ENCODE measurements at places on chromosomes 5 and 9. TPM values are rescaled to one million over a fixed set of nuclear protein-coding genes. Genes with fewer than 3 reads are reported as not detected.

GRCh38 chr5:129249886-129250285 is 155.3 kb downstream of the ISOC1 start:
- H3K27ac ChIP-seq = no peak overlapping the region
- no peaks in the 10 kb centered on the region for H3K36me3 ChIP-seq
- H3K4me1 ChIP-seq = no peaks in the 10 kb centered on the region
- no peaks in the 10 kb centered on the region for H3K27me3 ChIP-seq

The ADAMTS13 gene
- 2.7 TPM for total RNA-seq

The PLAC8L1 gene
- total RNA-seq = 0.87 TPM

GRCh38 chr9:110329639-110330230 is 7.9 kb downstream of the TXNDC8 start:
- no peak overlapping the region for H3K27ac ChIP-seq
- H3K4me3 ChIP-seq = no peak overlapping the region
- no peaks in the 10 kb centered on the region for H3K4me1 ChIP-seq
- H3K36me3 ChIP-seq = no peaks in the 10 kb centered on the region
- H3K27me3 ChIP-seq = no peaks in the 10 kb centered on the region

- no peak for DNase-seq
- H3K27me3 ChIP-seq = no peaks in the 10 kb centered on the region
- peaks cover 48% of the 10 kb centered on the region for H3K4me1 ChIP-seq
- H3K27ac ChIP-seq = no peak overlapping the region
- H3K4me3 ChIP-seq = no peak overlapping the region
These were observed 198.4 kb upstream of the NR3C1 start for GRCh38 chr5:143601917-143602333.

DNA sequence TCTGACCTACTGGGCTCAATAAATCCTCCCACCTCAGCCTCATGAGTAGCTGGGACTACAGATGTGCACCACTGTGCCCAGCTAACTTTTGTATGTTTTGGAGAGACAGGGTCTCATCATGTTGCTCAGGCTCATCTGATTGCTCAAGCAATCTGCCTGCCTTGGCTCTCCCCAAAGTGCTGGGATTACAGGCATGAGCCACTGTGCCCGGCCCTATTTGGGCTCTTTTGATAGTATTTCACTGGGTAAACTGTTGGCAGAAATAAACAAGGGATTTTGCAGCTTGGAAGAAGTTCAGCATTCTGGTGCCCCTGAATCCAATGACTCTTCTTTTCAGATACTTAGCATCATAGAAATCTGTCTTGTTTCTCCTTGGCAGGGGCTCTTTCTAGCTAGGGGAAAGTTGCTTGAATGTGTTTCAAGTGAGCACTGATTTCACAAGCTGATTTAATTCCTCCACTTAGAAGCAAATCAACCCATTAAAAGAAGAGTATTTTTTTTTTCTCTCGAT is 146.8 kb downstream of the PAPPA start:
- H3K4me3 ChIP-seq = no peak overlapping the region
- no peak for DNase-seq
- no peak overlapping the region for H3K27ac ChIP-seq
- no peaks in the 10 kb centered on the region for H3K36me3 ChIP-seq
- no peaks in the 10 kb centered on the region for H3K27me3 ChIP-seq

GRCh38 chr5:56175021-56175420 is 58.1 kb downstream of the ANKRD55 start:
- H3K27ac ChIP-seq = no peak overlapping the region
- no peak overlapping the region for H3K4me3 ChIP-seq
- peaks cover 59% of the 10 kb centered on the region for H3K27me3 ChIP-seq
- DNase-seq = no peak
- H3K4me1 ChIP-seq = peaks cover 2% of the 10 kb centered on the region
- H3K36me3 ChIP-seq = no peaks in the 10 kb centered on the region

DNA sequence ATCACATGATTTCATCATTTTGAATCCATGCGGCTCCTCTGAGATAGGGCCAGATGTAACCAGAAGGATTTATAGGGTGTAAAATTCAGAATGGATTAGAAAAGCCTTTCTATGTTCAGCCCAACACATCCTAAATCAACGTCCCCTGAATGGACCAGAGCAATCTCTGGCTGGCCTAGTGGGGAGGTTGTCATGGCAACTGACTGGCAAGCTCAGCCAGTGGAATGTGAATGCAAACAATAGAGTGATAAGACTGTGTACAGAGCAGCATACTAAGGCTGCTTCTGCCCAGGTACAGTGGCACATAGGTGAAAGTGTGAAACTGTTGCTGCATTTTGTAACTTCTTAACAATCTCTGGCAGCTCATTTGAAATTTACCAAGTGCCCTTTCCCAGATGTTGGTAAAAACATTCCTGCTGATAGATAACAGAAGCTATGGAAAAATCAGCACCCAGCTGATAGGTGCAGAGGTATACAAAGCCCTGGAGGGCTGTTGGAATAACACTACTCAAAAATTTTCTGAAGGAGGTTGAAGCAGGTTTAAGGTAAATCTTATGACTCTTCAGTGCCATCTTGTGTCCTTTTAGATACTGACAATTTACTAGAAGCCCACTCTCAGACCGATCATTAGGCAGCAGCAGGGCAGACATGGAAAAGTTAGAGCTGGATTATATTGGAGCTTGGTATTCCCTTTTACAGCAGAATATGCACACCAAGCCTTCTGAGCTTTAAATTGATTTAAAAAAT is 267.2 kb downstream of the RAB3C start:
- H3K4me3 ChIP-seq = no peak overlapping the region
- peaks cover 35% of the 10 kb centered on the region for H3K27me3 ChIP-seq
- H3K36me3 ChIP-seq = no peaks in the 10 kb centered on the region
- H3K27ac ChIP-seq = no peak overlapping the region
- DNase-seq = no peak
- no peaks in the 10 kb centered on the region for H3K4me1 ChIP-seq

DNA sequence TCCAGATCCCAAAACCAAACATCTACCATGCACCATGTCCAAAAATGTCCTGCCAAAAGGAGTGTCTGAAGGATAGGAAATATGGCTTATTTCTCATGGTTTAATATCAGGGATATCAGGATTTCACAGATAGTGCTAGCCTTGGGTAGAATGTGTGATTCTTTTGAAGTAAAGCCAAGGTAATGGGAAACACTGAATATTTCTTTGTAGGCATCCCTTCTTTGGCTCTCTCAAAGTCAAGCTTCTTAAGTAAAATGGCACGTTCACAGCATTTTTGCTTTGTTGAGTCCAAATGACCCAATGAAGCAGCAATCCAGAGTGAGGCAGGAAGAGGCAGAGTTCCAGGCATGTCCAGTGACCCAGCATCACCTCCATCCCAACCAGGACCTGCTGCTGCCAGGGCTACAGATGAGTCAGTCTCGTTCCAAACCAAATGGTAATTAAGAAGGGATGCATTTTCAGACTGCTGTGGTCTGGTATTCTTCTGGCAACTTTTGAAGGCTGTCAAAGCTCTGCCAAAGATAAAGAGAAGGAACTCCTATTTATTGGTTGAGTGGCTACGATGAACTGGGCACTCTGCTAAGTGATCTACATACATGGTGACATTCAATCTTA is 678.8 kb upstream of the KLF4 start:
- no peaks in the 10 kb centered on the region for H3K36me3 ChIP-seq
- DNase-seq = no peak
- H3K4me3 ChIP-seq = no peak overlapping the region
- no peaks in the 10 kb centered on the region for H3K27me3 ChIP-seq
- no peak overlapping the region for H3K27ac ChIP-seq
- no peaks in the 10 kb centered on the region for H3K4me1 ChIP-seq

DNA sequence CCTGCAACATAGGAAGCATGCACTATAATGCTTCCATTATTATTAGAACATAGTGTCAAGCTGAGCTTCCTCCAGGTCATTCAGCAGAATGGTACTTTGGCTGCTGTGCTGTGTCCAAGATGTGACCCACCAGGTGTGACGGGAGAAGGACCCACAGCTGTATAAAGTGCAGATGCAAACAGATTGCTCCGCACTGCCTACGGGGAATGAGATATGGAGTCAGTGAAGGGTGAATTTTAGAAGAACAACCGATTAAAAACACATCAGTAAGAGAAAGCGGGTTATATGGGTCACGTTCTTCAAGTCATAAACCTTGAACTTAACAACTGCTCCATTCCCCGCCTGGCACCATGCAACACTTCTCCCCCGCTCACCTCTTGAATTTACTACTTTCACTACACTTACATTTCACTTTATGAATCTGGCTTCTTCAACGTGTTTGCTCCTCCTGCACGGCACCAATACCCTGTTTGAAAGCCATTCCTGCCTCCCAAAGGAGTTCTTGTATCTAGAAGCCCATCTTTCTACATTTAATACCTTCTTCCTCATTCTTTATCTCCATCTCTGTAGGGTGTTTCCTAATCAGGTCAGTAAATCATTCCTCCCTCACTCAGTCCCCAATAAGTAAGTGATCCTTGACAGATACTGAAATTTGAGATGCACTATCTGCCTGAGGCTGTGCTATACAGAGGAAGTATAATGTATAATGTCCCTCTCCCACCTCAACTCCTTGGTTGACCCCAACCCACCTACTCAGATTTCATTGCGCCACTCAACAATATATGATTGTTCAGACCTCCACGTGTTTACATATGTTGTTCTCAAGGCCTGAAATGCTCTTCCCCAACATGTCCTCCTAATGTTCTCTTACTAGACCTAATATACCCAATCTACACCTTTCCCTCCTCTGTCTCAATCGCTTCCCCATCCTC is 25.9 kb downstream of the BRINP1 start:
- H3K4me3 ChIP-seq = no peak overlapping the region
- H3K4me1 ChIP-seq = no peaks in the 10 kb centered on the region
- H3K27me3 ChIP-seq = no peaks in the 10 kb centered on the region

The FOXD4 gene
- 0.15 TPM for total RNA-seq

The PJA2 gene
- 54.2 TPM for total RNA-seq

The ELOVL7 gene
- 0.44 TPM for total RNA-seq

DNA sequence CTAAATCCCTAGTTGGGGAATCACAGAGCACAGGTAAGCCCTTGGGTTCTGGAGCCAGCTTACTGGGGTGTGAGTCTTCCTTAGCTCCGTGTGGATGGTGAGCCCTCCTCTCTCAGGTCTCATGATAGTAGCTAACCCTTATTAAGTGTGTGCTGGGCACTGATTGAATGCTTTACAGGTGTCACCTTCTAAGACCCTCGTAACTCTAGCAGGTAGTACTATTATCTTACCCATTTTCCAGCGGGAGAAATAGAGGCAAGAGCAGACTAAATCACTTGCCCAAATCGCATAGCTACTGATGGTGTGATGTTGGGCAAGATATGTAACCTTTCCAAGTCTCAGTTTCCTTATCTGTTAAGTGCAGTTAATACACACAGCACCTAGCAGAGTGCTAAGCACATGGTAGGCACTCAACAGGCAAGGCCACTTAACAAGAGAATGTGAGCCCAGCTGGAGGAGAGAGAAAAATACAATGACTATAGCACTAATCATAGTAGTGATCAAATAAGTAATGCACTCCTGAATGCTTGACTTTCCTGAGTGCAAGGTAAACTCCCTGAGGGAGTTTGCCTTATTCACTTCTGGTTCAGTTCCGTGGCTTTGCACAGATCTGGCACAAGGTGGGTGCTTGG is at the start of gene DCANP1:
Gene DCANP1 (minus strand): TSS at position 51 of the 632 bp plus-strand sequence. CDS start 240 bp downstream, outside the sequence.
- no peak within 1 kb of the TSS for H3K27ac ChIP-seq
- no peak for DNase-seq
- no peak within 1 kb of the TSS for H3K4me3 ChIP-seq
- no peaks in the 10 kb centered on the region for H3K4me1 ChIP-seq
- H3K27me3 ChIP-seq = peaks cover 3% of the 10 kb centered on the region

- H3K4me1 ChIP-seq = no peaks in the 10 kb centered on the region
- H3K27me3 ChIP-seq = no peaks in the 10 kb centered on the region
- DNase-seq = no peak
- H3K36me3 ChIP-seq = peaks cover 22% of the 10 kb centered on the region
- no peak overlapping the region for H3K27ac ChIP-seq
These were observed 258.0 kb downstream of the NR3C1 start for GRCh38 chr5:143145243-143146160.

GRCh38 chr5:127184851-127185250 is 105.7 kb upstream of the MEGF10 start:
- H3K4me1 ChIP-seq = no peaks in the 10 kb centered on the region
- no peak for DNase-seq

GRCh38 chr5:82335806-82336205 is 57.7 kb upstream of the RPS23 start:
- peaks cover 10% of the 10 kb centered on the region for H3K27me3 ChIP-seq
- no peak overlapping the region for H3K4me3 ChIP-seq
- no peak for DNase-seq
- H3K36me3 ChIP-seq = no peaks in the 10 kb centered on the region

- H3K27me3 ChIP-seq = no peaks in the 10 kb centered on the region
- H3K4me1 ChIP-seq = peaks cover 7% of the 10 kb centered on the region
- DNase-seq = no peak
These were observed 8.5 kb upstream of the GPR150 start for GRCh38 chr5:95611396-95611795.

The SLC25A48 gene
- not detected for total RNA-seq

The SPAG8 gene
- 1.2 TPM for total RNA-seq

DNA sequence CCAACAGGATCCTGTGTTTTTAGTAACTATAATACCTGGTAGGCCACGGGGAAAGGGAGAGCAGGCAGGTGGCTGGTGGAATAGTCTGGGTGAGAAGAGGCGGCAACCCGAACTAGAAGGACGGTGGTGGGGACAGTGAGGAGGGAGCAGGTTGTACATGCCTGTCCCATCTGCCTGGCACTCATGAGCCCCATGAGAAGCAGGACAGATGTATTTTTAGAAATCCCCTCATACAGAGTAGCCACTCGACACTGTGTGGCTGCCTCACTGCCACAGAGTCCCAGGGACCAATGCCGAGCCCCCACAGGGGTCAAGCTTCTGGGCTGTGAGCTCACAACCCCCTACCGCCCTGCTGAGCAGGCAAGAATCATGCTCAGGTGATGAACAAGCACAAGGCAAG is 136.6 kb downstream of the SEC61B start:
- H3K4me1 ChIP-seq = no peaks in the 10 kb centered on the region
- no peak for DNase-seq
- peaks cover 46% of the 10 kb centered on the region for H3K27me3 ChIP-seq
- H3K27ac ChIP-seq = no peak overlapping the region

DNA sequence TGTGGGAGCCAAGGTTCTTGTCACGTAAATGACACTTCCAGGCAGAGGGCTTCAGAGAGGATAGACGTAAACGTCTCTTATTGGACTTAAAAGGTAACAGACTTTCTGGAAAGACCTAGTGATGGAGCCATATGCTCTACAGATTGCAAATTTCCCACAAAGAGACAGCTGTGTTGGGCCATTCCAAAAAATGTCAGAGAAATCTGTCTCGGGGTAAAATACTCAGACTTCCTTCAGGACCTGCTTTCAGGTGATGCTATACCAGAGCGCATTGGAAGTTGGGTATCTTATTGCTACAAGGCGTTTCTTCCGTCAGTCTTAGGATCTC is 29.2 kb downstream of the PROP1 start:
- H3K27ac ChIP-seq = no peak overlapping the region
- DNase-seq = no peak
- H3K4me1 ChIP-seq = peaks cover 3% of the 10 kb centered on the region

GRCh38 chr5:30194595-30194994 is 998.9 kb upstream of the CDH6 start:
- H3K27ac ChIP-seq = no peak overlapping the region
- H3K36me3 ChIP-seq = no peaks in the 10 kb centered on the region
- no peaks in the 10 kb centered on the region for H3K4me1 ChIP-seq
- no peaks in the 10 kb centered on the region for H3K27me3 ChIP-seq
- H3K4me3 ChIP-seq = no peak overlapping the region

The CCT5 gene
- total RNA-seq = 270 TPM

The CAMLG gene
- 28.4 TPM for total RNA-seq

The SV2C gene
- total RNA-seq = 0.26 TPM

- no peaks in the 10 kb centered on the region for H3K4me1 ChIP-seq
- H3K4me3 ChIP-seq = no peak overlapping the region
- H3K27me3 ChIP-seq = no peaks in the 10 kb centered on the region
- no peaks in the 10 kb centered on the region for H3K36me3 ChIP-seq
- DNase-seq = no peak
These were observed 162.4 kb upstream of the ZNF608 start for GRCh38 chr5:124908581-124909451.
